NCI-H1092 treated with DMSO at 0.1 percent for 48 hours (cell line): ENCODE measurements at places on chromosomes 6 and 20.

DNA sequence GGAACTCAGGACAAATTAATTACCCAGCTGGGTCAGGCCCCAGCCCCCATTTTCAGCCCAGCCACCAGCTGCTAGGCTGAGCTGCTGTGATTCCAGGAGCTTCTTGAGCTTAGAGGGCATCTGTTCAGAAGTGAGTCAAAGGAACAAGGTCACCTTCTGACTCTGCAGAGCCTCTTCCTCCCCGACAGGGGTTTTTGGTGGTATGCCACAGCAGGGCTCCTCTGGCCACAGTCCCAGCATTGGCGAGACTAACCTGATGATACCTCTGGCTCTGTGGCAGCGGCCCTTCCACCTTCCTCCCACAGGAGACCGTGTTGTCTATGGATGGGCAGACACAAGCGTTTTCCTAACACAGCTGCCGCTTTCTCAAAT lies 39.7 kb downstream of the ZC3H12D start:
- no peak for DNase-seq

DNA sequence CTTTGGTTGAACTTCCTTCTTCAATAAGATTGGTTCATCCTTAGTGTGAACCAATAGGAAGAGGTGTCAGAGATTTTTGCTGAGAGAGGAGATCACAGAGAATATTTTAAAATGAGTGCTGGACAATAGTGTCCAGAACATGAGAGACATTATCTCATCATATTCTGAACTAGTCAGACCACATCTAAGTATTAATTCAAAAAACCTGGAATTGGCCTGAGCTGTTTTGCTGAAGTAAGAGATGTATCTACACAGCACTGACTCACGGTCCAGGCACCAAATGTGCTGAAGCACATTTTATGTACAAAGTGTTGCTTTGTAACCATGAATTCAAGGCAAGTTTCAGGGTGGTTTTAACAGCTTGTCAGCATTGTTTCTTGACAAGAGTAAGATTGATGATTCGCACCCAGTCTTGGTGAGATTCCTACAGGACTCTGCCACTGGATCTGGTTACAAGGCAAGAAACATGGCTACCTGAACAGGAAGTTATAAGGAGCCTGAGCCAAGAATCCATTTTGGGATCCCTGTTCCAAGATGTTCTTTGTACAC lies 178.2 kb upstream of the HEY2 start:
- DNase-seq: no peak

DNA sequence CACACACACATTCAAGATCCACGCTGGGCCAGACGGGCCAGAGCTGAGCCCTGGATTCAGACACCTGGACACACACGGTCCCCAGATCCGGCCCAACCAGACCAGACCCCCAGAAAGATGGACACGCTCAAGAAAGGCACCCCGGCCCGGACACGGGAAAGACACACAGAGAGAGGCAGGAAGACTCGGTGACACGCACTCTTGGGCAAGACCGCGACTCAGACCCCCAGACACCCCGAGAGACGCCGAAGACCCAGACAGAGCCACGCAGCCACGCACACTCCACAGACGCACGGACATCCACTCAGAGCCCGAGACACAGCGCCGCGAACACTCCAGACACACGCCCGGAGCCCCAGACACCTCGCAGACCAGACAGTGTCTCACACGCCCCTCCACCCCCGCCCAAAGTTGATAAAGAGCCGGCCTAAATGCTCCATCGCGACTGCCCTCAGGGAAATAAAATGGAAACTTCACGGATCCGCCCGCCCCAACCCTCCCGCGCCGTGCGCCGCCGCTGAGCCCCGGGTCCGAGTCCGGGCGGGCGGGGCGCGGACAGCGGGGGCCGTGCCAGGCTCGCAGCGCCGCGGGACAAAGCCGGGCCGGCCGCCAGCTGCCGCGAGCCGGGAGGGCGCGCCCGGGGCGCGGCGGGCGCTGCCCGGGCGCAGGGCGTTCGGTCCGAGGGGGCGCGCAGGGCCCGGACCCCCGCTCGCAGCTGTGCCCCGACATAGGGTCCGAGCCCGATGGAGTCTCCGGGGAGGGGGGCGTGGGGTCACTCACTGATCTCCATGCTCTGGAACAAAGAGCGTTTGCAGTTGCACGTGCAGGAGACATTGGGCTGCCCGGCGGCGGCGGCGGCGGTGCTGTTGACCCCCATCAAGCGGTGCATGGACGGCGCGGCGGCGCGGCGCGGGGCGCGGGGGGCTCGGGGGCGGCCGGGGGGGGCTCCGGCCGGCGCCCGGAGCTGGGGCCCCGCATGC lies 831 bp downstream of the PMEPA1 start:
- DNase-seq: no peak

DNA sequence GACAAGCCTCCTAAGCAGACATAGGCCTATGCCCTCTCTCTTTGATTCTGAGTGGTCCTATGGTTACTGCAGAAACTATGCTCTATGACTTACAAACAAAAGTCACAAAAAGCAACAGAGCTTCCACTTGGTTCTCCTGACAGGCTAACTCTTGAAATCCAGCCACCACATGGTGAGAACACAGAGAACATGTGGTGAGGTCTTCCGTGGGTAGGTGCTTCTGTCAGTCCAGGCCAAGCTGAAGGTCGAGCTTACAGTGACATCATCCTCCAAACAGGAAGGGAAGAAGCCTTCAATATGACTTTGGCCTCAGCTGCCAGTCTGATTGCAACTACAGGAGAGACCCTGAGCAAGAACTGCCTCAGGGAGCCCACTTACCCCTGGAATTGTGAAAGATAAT lies 265.5 kb downstream of the TBX18 start:
- DNase-seq: no peak

- DNase-seq: no peak
Observed at GRCh38 chr6:53983301-53983700, 127.9 kb upstream of the MLIP start.

DNA sequence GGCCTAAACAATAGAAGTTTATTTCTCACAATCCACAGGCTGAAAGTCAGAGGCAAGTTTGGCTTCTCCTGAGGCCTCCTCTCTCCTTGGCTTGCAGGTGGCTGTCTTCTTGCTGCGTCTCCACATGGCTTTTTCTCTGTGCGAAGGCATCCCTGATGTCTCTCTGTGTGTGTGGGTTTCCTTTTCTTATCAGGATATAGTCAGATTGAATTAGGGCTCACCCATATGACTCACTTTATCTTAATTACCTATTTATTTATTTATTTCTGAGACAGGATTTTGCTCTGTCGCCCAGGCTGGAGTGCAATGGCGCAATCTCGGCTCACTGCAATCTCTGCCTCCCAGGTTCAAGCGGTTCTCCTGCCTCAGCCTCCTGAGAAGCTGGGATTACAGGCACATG lies 30.7 kb downstream of the LINC00237 start:
- DNase-seq: no peak

DNA sequence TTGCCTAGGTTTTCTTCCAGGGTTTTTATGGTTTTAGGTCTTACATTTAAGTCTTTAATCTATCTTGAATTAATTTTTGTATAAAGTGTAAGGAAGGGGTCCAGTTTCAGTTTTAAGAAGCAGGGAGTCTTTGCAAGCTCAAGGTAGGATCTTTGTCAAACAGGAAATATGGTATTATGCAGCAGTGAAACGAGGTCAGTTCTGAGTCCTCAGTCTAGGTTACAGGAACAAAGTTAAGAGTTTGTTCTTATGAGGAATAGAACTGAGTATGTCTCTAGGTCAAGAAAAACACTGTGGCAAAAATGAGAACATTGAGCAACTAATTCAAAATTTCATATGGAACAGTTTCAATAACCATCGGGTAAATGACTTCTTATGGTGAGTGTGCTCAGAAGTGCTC lies 63.6 kb downstream of the GCLC start:
- no peak for DNase-seq

- DNase-seq: no peak
Observed at GRCh38 chr6:3882866-3883265, 33.7 kb downstream of the FAM50B start.
